Suppressor macrophage (primary cell): ENCODE measurements at places on chromosomes 11 and 22.
A peak's percentile ranks its signal among the peaks of the same experiment; 100 is the strongest.

DNA sequence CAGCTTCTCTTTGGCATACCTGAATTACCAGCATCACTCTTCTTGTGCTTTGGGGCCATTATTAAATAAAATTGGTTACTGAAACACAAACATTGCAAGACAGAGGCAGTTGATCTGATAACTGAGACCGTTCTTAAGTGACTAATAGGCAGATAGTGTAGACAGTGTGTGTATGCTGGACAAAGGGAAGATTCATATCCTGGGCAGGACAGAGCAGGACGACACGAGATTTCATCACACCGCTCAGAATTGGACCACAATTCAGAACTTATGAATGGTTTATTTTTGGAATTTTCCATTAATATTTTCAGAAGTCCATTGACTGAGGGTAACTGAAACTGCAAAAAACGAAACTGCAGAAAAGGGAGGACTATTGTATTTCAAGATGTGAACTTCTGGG is 68.6 kb downstream of the LDLRAD3 start:
- no peak for DNase-seq

GRCh38 chr22:50563413-50564160 is 868 bp upstream of the SYCE3 start:
- DNase-seq = no peak

DNA sequence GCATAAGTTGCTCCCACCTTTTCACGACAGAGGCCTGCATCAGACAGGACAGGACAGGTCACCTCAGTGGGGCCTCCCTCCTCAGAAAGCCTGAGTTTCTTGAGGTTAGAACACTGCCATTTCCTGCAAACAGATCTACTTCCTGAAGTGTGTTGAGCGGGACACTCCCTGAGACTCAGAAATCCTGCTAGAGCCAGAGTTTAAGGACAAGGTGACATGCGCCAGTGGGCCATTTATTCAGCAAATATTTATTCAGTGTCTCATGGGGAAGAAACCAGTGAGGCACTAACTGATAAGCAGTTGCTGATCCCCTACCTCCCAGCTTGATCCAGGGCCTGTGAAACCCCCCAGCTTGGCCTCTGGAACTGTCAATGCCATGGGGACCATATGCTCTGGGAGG is 454.6 kb downstream of the SOX6 start:
- no peak for DNase-seq

DNA sequence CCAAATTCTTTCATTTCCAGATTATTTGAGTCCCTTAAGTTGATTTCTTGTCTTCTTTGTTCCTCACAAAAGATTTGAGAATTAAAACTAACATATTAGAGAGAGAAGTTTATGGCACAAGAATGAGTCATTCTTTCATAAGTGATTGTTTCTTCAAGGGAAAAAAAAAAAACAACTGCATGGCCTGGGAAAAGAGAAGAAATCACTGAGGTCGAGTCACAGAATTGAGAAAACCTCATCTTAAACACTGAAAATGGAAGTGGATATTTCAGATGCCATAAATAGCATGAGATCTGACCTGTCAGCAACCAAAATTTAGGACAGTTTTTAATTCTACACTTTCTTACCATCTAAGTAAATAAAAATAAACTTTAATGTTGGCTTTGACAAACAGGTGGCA is 87.2 kb downstream of the CWF19L2 start:
- DNase-seq = no peak

DNA sequence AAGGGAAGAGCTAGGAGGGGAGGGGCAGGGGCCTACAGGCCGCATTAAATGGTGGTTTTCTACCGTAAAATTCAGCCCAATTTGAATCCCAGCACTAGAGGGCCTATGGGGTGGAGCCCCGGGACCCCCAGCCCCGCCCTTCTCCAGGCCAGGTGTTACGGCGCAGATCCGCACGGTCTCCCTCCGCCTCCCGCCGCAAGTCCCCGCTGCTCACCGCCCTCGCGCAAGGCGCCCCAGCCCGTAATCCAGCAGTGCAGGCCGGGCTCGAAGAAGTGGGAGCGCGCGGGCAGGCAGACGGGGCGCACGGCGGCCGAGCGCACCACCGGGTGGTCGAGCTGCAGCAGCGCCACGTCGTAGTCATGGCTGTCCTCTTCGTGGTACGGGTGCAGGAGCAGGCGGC is 17.3 kb downstream of the KCTD17 start:
- no peak for DNase-seq

- no peak for DNase-seq
Observed at GRCh38 chr11:114819028-114819427, 140.7 kb downstream of the NXPE2 start.

GRCh38 chr11:62850911-62851806 is 11.8 kb upstream of the WDR74 start:
- DNase-seq = no peak

DNA sequence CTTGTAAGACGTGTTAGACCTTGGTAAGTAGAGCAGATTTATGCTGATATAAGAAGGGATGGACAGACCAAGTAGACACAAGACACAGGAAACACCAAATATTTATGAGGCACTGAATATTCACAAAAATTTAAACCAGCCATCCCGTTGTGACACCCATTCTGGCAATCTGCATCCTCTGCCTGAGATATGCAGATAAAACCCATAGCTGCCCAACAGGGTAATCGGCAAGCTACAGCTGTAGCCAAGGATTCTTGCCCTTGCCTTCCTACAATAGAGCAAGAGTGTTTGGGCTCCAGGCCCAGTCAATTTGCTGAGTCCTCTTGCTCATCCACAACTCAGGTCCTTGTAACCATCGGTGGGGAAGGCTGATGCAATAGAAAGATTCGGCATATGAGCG is 18.5 kb upstream of the MPZL2 start:
- DNase-seq = no peak

DNA sequence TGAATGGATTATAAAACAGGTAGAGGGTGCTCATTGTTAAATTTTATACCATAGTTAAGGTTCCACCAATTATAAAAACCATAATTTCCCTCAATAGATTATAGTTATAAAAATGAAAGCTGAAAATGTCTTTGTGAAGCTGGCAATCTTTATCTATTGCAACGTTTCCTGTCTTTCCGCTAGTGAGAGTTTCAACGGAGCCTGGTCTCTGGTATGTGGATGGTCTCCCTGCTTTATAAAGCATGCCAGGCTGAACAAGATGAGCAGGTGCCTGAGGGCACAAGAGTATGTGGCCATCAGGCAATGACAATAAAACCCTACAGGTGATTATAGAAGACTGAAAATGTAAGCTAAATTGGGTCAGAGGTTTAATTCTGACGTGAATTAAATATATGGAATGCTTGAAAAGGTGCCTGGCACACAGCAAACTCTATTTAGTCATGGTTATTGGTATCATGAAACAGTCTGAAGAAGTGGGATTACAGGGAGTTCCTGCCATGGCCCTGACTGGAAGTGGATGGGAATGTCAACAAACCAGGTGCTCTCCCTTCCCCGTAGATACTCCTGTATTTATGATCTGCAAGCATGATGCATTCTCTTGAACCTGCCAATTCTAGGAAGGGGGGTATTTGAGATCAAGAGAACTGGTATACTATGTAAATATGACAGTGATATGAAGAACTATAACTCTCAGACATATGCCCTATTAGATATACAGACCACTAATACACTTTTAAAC is 115.7 kb downstream of the ENTHD1 start:
- DNase-seq = no peak

GRCh38 chr11:58505849-58506248 is 2.1 kb downstream of the OR5B21 start:
- no peak for DNase-seq

DNA sequence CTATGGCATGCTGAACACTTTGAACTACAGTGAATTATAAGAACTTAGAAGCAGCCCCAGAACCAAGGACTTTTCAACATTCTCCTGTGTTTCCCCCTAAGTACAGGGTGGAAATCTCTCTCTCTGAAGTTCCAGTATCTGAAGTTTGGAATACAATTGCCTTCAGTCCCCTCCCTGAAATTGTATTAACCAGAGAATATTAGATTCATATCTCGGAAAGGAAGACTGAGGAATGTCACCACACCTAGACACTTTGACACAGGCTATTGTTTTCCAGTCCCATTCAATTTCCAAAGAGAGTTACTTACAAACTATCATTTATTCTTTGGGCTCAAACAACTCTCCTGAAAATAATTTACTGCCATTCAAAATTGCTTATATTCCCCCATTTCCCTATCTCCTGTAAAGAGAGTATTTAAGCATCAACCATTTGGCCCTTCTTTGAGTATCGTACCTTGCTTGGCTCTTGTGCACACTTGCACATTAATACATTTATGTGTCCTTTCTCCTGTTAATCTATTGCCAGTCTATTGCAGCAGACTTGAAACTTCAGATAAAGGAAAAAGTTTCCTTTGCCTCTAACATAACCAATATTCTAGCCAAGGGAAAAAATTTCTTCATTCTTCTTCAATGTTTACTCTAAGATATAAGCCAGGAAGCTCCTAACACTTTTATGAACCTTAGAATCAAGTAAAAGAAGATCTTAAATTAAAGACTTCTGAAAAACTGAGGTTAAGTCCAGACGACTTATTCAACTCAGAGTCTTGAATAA is 402.4 kb upstream of the DDI1 start:
- DNase-seq = no peak

GRCh38 chr22:26109686-26110315 is 59.5 kb upstream of the SEZ6L start:
- DNase-seq = no peak

DNA sequence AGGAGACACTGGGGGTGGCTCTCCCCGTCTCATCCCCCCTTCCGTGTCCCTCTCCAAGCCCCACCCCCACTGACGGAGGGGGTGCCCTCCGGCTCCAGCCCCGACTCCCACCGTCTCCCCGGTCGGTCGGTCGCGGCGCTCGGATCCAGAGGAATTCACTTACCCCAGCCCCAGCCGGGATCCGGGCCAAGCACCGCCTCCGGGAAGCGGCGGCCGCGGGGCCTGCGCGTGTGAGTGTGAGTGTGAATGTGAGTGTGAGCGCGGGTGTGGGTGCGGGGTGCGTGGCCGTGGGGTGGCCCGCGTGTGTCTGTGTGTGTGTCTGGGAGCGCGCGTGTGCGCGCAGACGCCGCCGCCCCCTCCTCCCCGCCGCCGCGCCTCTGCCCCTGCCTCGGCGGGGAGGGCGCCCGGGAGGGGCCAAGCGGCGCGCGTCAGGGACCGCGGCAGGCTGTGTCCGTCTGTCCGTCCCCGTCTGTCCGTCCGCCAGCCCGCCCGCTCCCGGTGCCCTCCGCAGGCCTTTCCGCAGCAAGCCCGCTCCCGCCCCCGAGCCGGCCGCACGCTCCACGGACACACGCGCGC is at the start of gene ELFN2:
TSS of gene ELFN2 (minus strand) at position 345 of the 576 bp plus-strand sequence. CDS start 51,945 bp downstream, outside the sequence.
- no peak for DNase-seq

- no peak for DNase-seq
Observed at GRCh38 chr11:120039039-120039438, 98.9 kb downstream of the TRIM29 start.

- DNase-seq = peak; percentile 73
Observed at GRCh38 chr11:123430721-123431497, 840 bp downstream of the GRAMD1B start.

GRCh38 chr11:2132246-2132645 is 6.9 kb downstream of the IGF2 start:
- DNase-seq = no peak

DNA sequence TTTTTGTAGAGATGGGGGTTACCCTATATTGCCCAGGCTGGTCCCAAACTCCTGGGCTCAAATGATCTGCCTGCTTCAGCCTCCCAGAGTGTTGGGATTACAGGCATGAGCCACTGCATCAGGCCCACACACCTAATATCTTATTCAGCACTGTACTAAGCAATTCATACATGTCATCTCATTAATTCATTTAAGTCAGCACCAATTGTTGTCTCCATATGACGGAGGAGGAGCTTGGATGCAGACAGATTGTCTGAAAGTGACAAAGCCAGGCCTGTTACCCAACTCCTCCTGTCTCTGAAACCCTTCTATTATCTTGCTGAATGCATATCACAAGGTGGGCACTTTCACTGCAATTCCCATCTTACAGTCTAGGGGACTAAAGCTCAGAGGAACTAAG is 57.5 kb upstream of the ALX4 start:
- DNase-seq = no peak
